MG63 (cell line): ENCODE measurements at places on chromosomes 4 and X. TPM values are rescaled to one million over a fixed set of nuclear protein-coding genes. Genes with fewer than 3 reads are reported as not detected.

SOWAHB gene
- not detected in 2 replicates for total RNA-seq

CXCL3 gene
- total RNA-seq: not detected in 2 replicates

TMEM271 gene
- not detected in 2 replicates for total RNA-seq

VSIG4 gene
- not detected in 2 replicates for total RNA-seq
